CD4-positive, alpha-beta T cell treated with Interleukin-4 for 4 hours (primary cell): ENCODE measurements at places on chromosomes 2 and 18.
A peak's percentile ranks its signal among the peaks of the same experiment; 100 is the strongest.

GRCh38 chr18:31557446-31557845 lies 34.2 kb upstream of the TTR start:
- no peak for DNase-seq

DNA sequence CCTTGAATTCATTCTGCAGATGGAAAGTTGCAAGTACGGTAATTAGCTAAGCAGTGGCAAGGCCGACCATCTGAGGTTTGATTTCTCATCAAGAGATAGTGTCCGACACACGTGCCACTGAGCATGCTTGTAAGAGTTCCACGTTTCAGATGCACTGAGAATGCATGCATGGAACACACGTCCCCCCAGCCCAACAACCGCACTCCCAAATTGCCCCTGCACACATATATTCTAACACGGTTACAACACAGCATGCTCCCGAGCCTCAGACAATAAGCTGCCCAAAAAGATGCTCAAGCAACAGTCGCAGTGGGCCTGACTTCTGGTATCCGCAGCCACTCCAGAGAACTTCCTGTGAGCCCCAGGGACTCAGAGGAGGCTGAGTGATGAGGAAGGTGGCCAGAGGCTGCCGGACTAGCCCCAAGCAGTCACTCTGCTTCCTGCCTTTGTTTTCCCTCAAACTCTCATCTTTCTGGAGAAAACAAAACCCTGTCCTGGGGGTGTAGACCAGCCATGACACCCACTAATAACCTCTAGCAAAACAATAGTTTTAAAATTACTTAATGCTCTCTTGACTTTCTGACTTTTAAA lies 204.0 kb downstream of the TGIF1 start:
- no peak for DNase-seq

DNA sequence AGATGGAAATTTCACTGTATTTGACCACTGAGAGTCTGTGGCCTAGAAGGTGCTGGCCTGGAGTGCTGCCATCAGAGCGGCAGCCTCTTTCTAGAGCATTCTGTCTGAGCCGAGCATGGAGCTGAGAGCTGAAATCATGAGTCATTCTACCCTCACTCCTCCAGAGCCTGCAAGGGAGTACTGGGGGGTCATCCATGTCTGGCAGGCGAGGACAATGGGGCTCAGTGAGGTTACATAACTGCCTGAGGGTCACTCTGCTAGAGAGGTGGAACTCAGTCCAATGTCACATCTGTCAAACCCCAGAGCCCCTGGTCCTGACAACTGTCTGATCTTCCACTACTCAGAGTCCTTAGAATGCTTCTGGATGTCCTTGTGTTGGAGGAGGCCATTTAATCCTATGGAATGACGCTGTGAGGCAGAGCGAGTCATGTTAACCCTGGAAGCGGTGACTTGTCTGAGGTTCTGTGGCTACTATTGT lies 65.3 kb downstream of the HAUS1 start:
- no peak for DNase-seq

DNA sequence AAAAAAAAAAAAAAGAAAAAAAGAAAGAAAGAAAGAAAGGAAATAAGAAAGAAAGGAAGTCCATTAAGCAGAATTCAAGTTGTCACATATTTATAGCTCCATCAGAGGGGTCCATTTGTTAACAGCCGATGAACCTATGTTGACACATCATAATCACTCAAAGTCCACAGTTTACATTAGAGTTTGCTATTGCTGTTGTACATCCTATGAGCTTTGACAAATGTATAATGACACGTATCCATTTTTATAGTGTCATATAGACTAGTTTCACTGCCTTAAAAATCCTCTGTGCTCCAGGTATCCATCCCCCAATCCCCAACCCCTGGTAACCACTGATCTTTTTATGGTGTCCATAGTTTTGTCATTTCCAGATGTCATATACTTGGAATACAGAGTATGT lies 335.2 kb downstream of the RND3 start:
- no peak for DNase-seq

DNA sequence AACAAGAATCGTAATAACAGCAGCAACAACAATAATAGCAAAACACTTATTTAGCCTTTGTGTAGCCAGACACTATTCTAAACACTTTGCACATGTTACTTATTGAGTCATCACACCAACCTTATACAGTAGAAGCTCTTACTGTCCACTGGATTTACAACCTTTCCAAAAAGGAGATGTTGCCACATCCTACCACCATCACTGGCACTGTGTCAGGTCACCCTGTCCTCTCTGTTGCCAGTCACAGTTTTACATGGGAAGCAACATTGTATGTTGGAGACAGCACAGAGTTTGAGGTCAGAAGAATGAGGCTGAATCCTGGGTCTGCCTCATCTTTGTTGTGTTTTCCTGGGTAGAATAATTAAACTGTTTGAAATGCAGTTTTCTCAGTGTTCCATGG lies 201.4 kb upstream of the EPAS1 start:
- no peak for DNase-seq

DNA sequence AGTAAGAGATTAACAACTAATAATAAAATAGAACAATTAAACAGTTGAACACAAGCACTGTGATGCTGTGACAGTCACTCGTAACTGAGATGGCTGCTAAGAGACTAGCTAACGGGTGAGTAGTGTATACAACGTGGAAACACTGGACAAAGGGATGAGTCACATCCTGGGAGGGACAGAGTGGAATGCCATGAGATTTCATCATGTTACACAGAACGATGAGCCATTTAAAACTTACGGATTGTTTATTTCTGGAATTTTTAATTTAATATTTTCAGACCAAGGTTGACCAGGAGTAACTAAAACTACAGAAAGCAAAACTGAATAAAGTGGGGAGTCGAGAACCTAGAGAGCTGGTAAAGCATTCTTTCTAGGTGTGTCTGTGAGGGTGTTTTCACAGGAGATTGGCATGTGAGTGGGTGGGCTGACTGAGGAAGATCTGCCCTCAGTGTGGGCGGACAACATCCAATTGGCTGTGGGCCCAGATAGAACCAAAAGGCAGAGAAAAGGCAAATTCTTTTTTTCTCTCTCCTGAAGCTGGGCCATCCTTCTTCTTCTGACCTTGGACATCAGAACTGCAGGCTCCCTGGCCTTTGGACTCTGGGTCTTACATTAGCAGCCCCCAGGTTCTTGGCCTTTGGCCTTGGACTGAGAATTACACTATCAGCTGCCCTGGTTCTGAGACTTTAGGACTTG lies 14.6 kb downstream of the TMSB10 start:
- peak; percentile 24 for DNase-seq

DNA sequence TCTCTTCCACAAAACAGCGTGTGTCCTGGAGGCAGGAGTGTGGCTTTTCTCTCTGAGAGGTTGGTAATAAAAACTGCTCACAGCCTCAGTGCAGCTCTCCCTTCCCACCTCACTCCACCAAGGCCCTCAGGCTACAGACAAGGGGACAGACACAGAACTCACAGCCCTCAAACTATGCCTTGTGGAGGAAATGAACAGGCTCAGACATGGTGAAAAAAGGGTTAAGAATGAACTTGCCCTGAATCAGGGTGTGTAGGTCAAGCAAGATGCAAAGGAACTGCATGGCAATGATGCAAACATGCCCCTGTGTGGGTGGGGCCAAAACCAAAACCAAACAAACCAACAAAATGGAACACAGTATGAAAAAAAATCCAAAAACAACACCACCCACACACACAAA lies 125.8 kb downstream of the GALNT14 start:
- DNase-seq: no peak

DNA sequence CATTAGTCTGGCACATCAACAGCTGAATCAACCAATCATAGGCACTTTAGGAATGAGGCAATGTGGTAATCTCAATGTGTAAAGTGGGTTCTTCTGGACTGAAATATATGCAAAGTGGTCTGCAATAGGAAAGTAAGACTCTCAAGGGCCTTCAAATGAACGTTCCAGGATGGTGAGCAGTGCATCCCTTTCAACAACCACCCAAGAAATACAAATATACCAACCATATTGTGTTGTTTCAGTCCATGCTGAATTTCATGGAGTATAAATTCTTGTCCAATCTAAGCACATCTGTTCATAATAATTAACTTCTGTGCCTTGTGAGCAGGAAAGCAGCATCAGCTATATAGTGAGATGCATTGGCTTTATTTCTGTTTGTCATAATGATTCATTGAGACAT lies 556.2 kb downstream of the THSD7B start:
- no peak for DNase-seq

GRCh38 chr2:21746499-21746898 lies 622.7 kb downstream of the TDRD15 start:
- no peak for DNase-seq

- no peak for DNase-seq
These were observed 1.6 kb upstream of the ERMN start for GRCh38 chr2:157327200-157327599.

- no peak for DNase-seq
These were observed 37.1 kb upstream of the ZCCHC2 start for GRCh38 chr18:62485684-62486083.

- DNase-seq: no peak
These were observed 33.0 kb downstream of the FTCDNL1 start for GRCh38 chr2:199818026-199818425.

DNA sequence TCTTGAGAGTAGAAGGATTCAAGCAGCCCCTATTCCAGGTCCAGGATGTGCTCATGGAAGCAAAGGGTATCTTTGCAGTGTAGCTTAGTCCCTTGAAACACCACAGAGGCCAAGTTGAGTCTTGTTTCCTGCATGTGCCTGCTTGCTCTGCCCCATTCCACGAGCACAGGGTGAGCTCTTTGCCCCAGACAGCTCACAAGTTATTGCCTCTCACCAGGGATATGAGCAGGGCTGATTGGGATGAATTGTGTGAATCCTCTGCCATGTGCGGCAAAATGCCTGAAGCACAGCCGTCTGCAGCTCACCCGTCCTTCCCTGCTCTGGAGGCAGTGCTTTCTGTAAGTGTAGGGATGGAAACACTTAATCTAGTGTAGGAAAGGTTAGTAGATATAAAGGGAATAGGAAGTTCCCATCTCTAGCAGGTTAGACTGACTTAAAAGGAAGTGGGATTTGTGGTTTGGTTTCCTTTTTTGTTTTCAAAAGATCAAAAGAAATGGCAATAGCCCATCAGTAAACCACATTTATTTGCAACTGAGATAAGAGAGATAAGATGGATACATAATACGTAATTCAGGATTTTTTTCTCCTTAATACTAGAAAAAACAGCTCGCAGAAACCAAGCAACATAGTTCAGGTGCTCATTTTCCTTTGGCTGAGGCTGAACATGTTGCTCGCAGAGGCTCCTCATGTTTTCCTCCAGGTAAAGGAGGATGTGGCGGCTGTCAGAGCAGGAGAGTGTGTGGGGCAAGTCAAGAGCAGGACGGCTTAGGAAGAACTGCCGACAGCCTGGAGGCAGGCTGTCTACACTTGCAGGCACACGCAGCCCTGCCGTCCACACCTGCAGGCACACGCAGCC lies 41.4 kb downstream of the TMEM182 start:
- DNase-seq: no peak

- no peak for DNase-seq
These were observed 290.2 kb upstream of the TCF4 start for GRCh38 chr18:55878224-55878623.

DNA sequence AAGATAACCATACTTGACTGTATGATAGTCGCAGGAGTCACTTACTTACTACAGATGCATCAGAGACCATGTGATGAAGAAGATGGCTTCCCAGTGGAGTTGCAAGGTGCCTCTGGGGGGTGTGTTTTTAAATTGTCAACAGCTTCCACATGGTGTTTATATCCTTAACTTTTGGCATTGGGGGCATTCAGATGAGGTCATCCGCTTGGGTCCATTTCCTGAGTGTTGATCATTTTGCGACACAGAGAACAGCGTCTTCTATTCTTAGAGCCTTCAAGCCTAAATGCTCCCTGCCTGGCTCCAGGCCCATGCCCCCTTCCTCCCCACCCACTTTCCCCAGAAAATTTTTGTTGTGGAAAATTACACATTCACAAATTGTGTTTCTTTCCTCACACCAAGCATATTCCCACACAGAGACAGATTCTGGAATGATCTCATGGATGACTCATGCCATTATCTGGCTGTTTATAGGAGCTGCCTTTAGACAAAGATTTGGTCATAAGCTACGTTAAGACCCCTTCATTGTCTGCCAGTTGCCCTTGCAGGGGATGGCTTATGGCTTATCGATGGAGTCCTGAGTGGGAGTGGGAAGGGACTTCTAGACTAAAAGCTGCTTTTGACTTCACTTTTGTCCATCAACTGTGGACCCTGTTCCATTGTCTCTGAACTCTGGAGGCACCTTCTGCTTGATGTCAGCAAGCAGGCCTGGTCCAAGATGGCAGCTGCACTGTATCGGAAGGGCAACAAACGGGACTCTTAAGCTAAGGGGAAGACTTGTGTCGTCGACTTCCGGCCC lies 91.8 kb downstream of the CABLES1 start:
- no peak for DNase-seq

DNA sequence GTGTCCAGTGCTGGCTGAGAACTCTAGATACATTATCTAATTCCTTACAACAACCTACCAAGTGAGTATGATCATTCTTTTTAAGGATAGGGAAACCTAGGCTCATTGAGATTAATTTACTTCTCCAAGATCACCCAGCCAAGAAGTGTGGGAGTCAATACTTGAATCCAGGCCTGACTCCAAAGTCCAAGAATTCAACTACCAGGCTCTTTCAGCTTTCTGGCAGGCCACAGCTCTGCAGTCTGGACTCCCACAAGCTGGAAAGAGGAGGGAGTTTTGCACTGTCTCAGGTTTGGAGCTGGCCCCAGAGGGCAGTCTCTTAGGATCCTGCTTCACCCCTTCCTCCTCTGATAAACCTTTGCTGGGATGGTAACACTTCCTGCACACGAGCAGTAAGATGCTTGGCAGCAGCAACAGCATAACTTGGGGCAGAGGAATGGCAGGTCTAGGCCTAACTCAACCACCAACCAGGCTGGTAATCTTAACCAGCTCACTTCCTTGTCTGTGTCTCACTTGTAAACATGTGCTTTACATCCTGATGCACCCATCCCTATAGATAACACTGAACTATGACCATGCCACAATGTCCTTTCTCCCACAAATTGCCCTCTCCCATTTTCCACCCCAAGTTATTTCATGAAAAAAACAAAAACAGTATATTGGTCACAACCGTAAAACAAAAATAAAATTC lies 111.1 kb upstream of the ACAA2 start:
- DNase-seq: no peak

- no peak for DNase-seq
These were observed 150.9 kb downstream of the ACTR3 start for GRCh38 chr2:114040826-114041225.

DNA sequence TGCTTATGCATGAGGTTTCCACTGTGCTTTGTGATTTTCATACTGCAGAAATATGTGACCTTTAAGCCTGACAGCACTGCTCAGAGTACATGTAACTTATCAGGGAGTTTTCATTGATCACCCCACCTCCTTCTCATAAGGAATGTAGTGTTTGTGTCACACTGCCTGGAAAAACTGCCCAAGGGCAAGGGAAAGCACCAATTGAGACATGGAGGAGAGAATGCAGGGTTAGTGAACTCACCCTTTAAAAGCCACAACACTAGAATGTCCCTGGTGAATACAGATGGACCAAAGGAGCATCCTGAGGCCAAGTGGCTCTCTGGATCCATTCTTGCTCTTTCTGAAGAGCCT lies 147.2 kb upstream of the SPATS2L start:
- DNase-seq: no peak
